Muscle of arm (tissue), 14 donors: ENCODE measurements at places on chromosomes 5 and 9.

GRCh38 chr9:17894501-17895160 lies 315.8 kb downstream of the SH3GL2 start:
- DNase-seq, result no peak

DNA sequence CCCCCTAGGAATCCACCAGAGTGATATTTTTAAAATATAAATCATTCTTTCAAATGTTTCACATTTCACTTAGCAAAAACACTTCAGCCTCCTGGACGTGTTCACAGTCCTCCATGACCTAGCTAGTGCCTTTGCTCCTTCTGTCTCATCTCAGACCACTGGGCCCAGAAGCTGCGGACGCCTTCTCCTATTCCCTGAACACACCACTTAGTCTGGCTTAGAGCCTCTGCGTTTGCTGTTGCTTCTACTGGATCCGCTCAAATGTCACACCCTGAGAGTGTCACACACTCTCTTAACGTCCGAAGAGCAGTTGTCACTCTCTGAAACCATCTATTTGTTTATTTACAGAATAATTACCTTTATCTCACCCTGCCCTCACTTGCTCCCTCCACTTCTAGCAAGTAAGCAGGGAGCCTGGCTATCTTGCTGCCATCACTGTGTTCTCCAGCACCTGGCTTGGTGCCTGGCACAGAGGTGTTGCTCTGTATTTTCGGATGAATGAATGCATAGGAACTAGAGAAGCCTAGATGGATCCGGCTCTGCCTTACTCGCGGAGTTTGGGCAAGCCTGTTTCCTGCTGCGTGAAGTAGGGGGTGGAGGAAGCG lies 1.2 kb upstream of the GRK6 start:
- DNase-seq, result no peak

- DNase-seq, result no peak
Measured at GRCh38 chr5:173283318-173284288, 44.6 kb downstream of the STC2 start.

GRCh38 chr9:127898433-127899127 lies 823 bp downstream of the ST6GALNAC6 start:
- DNase-seq, result no peak

GRCh38 chr5:77080905-77081304 lies 6.2 kb downstream of the ZBED3 start:
- DNase-seq, result no peak

- no peak for DNase-seq
Measured at GRCh38 chr5:122447879-122448278, 135.8 kb downstream of the SNCAIP start.

DNA sequence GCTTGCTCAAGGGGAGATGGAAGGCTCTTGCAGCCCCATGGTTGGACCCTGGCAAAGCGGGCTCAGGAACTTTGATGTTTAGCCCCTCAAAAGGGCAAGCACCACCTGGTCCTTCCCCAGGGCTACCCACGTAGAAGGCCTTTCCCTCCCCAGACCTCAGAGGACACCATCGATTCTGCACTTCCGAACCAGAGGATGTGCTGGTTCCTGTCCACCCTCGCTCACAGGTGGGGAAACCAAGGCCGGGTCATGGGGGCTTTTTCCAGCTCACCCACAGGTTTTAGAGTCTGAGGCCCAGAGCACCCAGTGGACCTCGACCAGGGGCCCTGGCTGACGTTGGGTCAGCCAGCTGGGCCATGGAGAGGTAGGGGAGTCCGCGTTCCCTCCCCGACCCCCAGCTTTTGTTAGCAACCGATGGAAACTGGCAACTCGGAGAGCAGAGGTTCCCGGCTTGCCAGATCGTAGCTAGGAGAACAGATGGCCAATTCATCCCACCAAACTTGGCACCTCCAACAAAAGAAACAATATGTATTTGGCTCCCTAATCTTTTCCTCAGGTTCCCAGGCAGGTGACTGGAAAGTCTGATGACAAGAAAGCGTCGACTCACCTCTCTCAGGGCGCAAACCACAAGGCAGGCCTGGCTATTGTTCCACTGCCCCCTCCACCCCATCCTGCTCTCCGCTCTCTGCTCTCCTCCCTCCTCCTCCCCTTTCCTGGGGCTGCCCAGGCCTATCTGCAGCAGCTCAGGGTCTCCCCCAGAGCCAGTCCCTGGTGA lies 167.6 kb upstream of the SMIM23 start:
- no peak for DNase-seq

DNA sequence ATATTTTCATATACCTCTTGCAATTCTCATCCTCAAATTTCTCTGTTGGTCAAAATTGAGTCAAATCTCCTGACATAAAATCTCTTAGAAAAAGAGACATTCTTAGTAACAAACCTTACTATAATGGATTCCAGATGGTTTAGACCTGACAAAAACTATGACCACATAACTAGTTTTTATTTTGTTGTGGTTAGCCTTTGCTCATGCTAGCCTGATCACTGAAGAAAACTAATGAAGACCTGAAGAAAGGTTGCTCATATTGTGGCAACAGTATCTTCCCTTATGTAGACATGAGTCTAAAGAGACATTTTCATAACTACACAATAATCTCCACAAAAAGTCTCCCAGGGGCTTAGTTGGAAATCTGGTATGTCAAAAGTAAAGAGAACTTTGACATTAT lies 274.1 kb upstream of the TMEM161B start:
- DNase-seq, result no peak

DNA sequence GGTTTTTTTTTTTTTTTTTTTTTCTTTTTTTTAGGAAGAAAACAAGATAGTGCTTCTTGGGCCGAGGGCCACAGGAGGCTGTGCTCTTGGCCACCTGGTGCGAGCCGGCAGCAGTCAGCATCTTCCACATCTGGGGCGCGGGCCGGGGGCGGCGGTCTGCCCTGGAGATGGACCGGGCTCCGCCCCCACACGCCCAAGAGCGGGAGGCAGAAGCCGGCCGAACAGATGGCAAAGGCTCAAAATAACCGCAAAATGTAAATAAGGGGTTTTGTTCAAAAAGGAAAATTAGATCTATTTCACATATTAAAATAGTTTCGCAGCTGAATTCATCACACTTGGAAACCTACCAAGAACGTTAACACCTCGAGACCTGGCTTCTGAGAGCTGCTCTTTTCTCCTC lies 51.5 kb upstream of the UBAC1 start:
- no peak for DNase-seq

GRCh38 chr5:123163225-123163876 lies 74.3 kb downstream of the PRDM6 start:
- no peak for DNase-seq

- DNase-seq, result no peak
Measured at GRCh38 chr5:15266841-15267240, 233.1 kb upstream of the FBXL7 start.

- DNase-seq, result no peak
Measured at GRCh38 chr5:7391215-7391614, 4.7 kb upstream of the ADCY2 start.
